ENCODE measurements at places on chromosomes 6 and 20. TPM values are rescaled to one million over a fixed set of nuclear protein-coding genes. Genes with fewer than 3 reads are reported as not detected.

- DNase-seq: no peak
These were observed 378.7 kb upstream of the ADGRB3 start for GRCh38 chr6:68256391-68256790.

GRCh38 chr6:93219447-93219846 is 199.9 kb downstream of the EPHA7 start:
- DNase-seq: no peak

GRCh38 chr6:22081709-22082108 is 215.1 kb downstream of the PRL start:
- no peak for DNase-seq

GRCh38 chr6:80282913-80283554 is 176.6 kb downstream of the BCKDHB start:
- DNase-seq: no peak

DNA sequence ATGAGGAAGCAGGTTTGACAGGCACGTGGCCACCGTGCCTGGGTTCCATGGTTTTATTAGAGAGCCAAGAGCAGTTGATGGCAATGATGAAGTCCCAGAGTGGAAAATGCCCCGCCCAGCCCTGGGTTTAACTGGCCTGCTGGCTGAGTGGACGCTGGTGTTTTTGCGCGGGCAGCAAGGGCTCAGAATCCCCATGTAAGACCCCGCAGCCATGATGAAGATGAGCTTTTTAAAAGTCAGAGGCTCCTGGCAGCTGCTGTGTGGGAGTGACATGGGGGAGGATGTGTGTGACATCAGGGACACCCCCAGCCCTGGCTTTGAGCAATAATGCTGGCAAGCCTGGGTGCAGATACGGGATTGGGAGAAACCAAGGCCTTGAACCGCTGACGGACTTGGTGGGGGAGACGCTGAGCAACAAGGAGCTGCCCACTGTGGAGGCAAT is 33.0 kb upstream of the SLCO4A1 start:
- no peak for DNase-seq

DNA sequence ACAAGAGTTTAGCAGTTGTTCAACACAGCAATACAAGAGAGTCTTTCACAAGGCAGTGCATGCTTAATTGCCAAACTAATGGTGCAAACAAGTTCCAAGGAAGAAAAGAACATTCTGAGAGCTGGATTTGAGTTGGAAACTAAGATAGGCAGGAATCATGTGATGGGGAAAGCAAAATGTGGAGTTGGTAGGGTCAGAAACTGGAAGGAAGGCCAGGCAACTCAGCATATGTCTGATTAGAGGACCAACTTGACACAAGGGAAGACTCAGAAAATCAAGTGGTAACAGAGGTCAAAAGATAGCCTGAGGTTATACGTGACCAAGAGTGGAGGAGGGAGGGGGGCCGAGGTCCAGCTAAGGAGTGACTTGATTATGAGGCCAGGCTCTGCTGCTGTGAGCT is 117.3 kb downstream of the SMLR1 start:
- no peak for DNase-seq

DNA sequence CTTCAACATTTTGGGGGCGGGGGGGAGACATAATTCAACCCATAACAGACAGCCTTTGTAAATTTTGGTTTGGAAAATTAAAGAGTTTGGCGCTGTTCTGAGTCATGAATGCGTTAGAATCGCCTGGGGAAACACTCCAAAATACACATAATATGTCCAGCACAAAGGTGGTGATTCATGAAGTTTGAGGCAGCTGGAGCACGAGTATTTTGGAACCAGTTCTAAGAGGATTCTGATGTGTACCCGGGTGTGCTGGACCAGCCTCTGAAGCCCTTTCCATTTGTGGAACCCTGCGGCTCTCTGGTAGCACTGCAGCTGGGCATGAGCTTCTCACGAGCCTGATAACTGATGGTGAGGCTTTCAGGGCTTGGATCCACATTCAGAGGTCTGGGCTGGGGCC is 4.7 kb downstream of the GMPR start:
- no peak for DNase-seq

DNA sequence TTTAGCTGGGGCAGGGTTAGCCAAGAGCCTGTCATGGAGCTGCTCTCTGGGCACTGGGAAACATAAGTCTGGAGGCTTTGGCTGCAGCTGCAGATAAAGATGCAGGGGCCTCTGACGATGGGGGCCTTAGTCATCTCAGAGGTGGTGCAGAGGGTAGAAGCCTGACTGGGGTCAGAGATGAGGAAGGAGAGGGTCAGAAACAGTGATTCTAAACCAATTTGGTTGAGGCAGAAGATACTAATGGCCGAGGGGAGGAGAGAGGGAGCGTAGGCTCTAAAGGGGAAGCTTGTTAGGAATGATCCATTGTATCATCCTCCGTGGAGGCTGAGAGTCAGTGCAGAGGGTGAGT is 33.8 kb downstream of the PLEKHG1 start:
- no peak for DNase-seq

- DNase-seq: no peak
These were observed 91.5 kb upstream of the BHLHE23 start for GRCh38 chr20:63098195-63098810.

- no peak for DNase-seq
These were observed 5.4 kb upstream of the DUSP22 start for GRCh38 chr6:286681-287488.

- DNase-seq: no peak
These were observed 29.9 kb upstream of the PLCB4 start for GRCh38 chr20:9038791-9039535.

DNA sequence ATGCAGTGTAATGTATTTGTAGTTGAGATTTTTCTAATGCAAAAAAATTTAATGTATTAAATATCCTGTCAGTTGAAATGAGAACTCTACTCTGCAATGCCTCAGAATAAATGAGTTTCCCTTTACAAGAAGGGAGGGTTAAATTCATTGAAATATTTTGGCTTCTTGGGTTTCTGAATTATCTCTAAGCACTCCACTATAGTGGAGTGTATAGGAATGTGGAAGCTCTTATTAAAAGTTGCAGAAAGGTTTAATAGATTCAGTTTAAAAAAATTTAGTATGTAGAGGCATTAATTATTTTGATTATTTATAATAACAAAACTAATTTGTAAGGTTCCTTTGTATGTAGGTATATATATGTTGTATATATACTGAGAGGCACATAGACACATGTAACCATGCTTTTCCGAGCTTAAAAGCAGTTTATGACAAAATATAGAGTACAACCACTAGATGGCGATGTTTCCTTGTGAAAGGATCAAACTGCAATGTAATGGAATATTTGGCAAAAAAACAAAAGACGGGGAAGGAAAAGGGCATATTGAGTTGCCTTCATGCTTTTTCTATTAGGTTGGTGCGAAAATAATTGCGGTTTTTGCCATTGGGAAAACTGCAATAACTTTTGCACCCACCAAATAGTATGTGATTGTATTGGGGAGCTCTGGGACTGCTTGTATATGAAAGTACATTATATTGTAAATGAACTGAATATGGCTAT is 144.2 kb downstream of the MYO6 start:
- DNase-seq: no peak

- DNase-seq: no peak
These were observed 164.6 kb downstream of the MTFR2 start for GRCh38 chr6:136085370-136086115.

DNA sequence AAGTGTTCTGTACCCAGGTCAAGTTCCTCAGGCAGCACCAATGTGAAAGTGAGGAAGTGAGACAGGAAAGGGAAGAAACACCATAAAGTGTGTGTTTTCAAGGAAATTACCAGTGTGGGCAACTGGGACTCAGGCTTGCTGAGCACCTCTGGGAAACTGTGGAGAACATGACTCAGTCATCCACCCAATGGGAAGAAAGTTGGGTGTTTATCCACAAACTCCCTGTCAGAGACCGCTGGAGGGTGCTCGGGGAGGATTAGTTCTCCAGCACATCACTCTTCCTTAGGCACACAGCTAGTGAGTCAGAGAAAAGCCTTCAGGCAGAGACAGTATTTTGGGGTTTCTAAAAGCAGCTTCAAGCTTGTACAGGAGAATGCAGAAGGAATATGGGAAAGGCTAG is 93.6 kb downstream of the PCSK2 start:
- no peak for DNase-seq

DNA sequence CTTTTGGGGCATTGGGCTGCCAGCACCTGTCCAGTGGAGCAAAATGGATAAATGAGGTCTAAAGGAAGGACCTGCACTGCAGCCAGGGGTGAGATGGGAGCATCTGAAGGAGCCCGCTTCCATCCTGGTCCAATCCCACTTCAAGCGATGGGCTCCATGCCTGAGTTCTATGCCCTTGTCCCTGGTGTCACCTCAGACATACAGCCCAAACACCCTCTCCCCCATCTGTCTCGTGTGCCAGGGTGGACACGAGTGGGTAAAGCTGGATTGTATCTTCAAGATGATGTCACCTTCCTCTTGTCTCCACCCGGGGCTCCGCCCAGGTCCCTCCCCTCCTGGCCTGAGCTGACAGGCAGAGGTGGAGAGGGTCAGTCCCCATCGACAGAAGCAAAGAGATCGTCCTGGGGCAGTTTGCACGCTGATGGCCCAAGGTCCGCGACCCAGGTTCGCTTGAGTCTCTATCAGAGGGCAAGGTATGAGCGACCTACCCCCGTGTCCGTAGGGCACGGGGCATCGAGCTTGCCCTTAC is 544 bp downstream of the SMIM29 start:
- peak; percentile 65 for DNase-seq

- no peak for DNase-seq
These were observed 32.7 kb downstream of the ILRUN start for GRCh38 chr6:34663831-34664255.

GRCh38 chr20:37764333-37764935 is 70.6 kb downstream of the CTNNBL1 start:
- no peak for DNase-seq

GRCh38 chr20:63672666-63673065 is 14.6 kb downstream of the RTEL1 start:
- DNase-seq: no peak

DNA sequence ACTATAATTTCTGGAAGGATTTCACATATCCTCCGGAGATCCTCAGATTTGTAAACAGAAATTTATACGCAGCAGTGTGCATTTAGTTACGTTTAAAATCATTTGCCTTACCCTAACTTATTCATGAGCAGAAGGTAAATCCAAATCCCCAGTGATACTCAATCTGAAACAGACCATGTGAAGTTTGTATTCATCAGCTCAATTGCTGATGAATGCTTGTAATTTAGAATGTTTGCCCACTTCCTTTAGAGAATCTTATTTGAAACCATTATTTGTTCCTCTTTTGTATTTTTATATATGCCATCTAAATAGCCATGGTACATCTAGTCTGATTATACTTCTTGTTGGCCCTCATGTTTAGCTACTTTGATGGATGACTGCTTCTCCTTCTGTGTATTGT is 15.4 kb downstream of the TAAR1 start:
- no peak for DNase-seq

GRCh38 chr6:120584111-120584760 is 750.0 kb downstream of the TBC1D32 start:
- DNase-seq: no peak

- no peak for DNase-seq
These were observed 697.6 kb downstream of the HACE1 start for GRCh38 chr6:104162036-104162669.

- no peak for DNase-seq
These were observed 149.0 kb upstream of the SGK1 start for GRCh38 chr6:134466771-134467525.

- no peak for DNase-seq
These were observed 19.4 kb downstream of the DSTN start for GRCh38 chr20:17589161-17589834.

GRCh38 chr6:101700655-101701054 is 307.1 kb downstream of the GRIK2 start:
- no peak for DNase-seq

- DNase-seq: no peak
These were observed 165.5 kb downstream of the BACH2 start for GRCh38 chr6:90131125-90131524.

GRCh38 chr20:56187534-56188165 is 60.9 kb upstream of the MC3R start:
- DNase-seq: peak; percentile 11

The MEI4 gene
- 2.1 TPM for total RNA-seq

The DLL1 gene
- 6.0 TPM for total RNA-seq

The RRAGD gene
- total RNA-seq: 9.3 TPM

The SLPI gene
- total RNA-seq: 34.0 TPM

The OR2W1 gene
- total RNA-seq: not detected

The RTF2 gene
- total RNA-seq: 29.1 TPM

The MYLK2 gene
- total RNA-seq: 4.9 TPM

The SYNDIG1 gene
- total RNA-seq: not detected

The COL11A2 gene
- 0.78 TPM for total RNA-seq

The SIRPG gene
- total RNA-seq: not detected

All from body of pancreas (tissue), 4 donors.